ENCODE measurements at places on chromosomes 12 and 14.

DNA sequence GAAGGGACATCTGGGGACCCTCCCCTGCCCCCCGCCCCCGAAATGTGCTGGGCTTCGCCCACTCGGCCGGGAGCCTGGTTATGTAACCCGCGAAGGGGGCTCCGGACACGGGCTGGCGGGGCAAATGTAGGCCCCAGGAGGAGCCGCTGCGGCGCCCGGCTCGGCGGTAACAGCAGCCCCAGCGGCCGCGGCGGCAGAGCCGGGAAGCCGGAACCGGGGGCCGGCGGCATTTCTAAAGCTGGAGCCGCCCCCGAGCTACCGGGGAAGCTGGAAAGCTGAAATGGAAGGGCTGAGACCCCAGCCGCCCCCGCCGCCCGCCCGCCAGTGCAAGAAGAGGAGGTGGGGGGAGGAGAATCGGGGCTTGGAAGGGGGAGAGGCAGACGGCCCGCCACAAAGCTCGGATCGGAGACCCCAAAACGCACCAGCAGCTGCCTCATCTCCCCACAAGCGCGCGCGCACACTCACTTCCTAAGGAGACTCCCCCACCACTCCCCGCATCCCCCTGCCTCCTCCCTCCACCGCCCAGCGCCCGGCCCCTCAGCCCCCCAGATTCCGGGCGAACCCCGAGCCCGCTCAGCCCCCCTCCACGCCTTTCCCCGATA lies 1.5 kb downstream of the KDM2B start:
- peak; percentile 58 for DNase-seq

GRCh38 chr12:112096667-112097066 lies 11.9 kb downstream of the NAA25 start:
- no peak for DNase-seq

- no peak for DNase-seq
Measured at GRCh38 chr12:69008520-69008919, 75.5 kb upstream of the CPM start.

DNA sequence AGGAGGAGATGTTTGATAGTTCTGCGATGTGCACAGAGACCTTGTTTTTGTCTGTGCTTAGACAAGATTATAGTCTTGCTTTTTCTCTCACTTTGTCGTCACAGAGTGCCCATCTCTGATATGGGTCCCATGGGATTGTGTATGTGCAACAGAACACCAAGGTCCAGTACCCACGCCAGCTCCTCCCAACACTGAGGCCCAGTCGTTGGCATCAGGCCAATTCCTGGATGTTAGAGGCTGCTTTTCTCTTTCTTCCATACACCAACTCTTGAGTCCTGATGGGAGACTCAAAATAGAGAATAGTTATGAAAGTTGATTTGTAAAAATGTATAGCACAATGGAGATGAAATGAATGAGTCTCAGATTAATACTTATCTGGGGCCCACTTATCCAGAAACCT lies 22.7 kb upstream of the PRMT8 start:
- no peak for DNase-seq

DNA sequence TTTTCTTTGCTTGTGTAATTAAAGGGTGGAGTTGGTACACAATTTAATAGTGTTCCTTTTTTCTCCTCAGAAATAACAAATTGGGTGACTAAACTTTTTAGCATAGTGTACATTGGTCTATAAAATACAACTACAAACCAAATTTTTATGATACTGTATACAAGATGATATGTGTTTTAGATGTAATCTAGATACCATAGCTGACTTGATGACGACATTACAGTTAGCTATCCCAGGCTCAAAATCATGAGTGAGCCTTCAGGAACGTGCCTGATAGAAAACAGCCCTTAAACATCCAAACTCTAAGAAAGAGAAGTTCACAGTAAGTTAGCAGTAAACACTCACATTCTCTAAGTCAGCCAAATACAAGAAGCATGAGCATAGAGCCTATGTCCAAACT lies 99.0 kb upstream of the SSTR1 start:
- DNase-seq = no peak

- no peak for DNase-seq
Measured at GRCh38 chr12:104197264-104197663, 18.3 kb upstream of the TXNRD1 start.

DNA sequence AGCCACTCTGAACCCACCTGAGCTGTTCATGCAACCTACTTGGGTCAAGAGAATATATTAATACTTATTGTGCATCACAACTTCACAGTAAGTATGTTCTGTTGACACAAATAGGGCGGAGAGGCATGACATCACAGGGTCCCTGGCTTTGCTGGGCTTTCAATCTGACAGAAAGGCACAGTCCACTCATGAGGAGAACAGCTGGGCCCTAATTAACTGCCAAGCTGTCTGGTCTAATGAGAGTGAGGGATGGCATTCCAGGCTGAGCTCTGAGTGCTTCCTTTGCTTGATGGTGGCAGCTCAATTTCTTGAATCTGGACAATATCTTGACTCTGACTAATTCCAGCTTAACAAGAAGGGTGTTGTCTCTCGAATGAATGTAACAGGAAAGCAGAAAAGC lies 2.0 kb downstream of the EFCAB11 start:
- no peak for DNase-seq

- no peak for DNase-seq
Measured at GRCh38 chr12:121423682-121424623, 24.0 kb downstream of the RNF34 start.

DNA sequence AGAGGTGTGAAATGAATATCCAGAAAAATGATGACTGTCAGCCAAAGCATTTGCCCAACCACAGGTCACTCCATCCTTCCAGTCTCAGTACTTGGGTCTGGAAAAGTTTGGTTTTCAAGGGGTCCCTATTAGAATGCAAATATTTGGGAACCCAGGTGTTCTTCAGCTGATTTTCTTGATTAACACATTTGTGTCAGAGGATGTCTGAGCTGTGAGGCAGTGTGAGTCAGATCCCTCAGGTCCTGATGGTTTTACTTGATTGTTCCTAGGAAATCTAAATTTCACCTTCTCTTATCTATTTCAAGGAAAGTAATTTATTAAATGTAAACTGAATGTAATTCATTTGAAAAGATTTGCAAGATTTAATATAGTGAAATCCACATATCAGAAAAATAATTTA lies 71.5 kb downstream of the SSPN start:
- DNase-seq = no peak

- peak; percentile 66 for DNase-seq
Measured at GRCh38 chr12:57845478-57846284, 848 bp downstream of the CTDSP2 start.

GRCh38 chr14:22886500-22887259 lies 3.7 kb downstream of the REM2 start:
- peak; percentile 65 for DNase-seq

GRCh38 chr12:20050221-20050620 lies 318.1 kb upstream of the PDE3A start:
- no peak for DNase-seq

DNA sequence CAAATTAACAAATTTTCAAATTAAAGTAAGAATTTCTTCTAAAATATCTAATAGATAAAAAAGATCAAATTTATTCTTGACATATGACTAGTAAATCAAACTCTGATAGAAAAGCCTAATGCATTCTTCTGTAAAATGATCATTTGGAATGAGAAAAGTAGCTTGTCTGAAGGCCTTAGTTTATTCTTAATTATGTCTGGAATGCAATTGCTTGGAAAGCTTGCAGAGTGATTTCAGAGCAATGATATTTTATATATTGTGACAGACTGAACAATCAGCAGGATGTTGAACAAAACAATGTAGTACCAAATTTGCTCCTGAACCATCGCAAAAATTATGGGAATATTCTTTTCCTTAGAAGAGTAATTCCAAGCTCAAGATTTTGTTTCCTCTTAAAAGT lies 789.6 kb upstream of the NOVA1 start:
- no peak for DNase-seq

- no peak for DNase-seq
Measured at GRCh38 chr14:97584528-97584927, 787.3 kb downstream of the VRK1 start.

DNA sequence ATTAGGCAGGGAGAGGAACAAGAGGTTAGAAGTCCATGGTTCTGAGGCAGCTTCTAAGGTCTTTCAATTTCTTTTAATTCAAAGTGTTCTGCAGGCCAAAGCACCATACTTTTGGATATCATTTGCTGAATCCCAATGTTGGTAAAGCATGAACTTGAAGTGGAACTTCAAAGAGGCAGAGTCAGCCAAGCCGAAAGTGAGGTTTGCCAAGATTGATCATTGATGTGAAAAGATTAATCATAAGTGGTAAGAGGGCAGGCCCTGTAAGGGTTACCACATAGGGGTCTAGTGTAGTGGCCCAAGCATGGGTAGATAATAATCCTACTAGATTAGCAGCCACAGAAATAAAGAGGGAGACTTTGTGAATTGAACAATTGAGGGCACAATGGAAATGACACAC lies 191.7 kb upstream of the DIO2 start:
- no peak for DNase-seq

GRCh38 chr12:29376118-29376517 lies 4.9 kb downstream of the ERGIC2 start:
- no peak for DNase-seq

DNA sequence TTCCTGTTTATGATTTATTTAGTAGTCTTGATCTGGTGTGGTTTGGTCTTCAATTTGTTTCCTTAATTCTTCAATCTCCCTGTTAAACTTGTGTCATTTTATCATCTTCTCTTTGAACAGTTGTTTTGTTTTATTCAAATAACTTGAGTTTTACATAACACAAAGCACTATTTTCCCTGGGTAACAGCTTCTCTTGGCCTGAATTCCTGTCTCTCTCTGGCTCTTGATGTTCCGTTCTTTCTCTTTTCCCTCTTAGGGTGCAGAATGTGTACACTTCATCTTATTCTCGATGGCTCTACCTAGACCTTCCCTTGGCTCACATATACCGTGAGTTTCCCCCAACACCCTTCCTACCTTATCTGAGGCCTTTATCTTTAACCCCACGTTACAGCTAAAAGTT lies 36.8 kb upstream of the VPS33A start:
- DNase-seq = no peak

All from brain (organoid and tissue), 16 donors.